Amniotic epithelial cell (primary cell): ENCODE measurements at places on chromosomes 7 and 10.

DNA sequence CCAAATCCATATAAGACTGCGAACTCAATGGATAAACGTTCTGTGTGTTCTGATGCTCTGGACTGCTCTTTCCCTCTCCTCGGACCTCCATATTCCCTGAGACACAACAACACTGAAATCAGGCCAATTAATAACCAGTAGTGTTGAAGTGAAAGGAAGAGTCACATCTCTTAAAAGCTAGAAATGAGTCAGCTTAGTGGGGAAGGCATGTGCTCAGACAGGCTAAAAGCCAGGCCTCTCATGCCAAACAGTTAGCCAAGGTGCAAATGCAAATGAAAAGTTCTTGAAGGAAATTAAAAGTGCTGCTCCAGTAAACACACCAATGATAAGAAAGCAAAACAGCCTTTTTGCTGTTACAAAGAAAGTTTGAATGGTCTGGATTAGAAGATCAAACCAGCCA lies 29.3 kb downstream of the TNS3 start:
- DNase-seq = peak; percentile 77

DNA sequence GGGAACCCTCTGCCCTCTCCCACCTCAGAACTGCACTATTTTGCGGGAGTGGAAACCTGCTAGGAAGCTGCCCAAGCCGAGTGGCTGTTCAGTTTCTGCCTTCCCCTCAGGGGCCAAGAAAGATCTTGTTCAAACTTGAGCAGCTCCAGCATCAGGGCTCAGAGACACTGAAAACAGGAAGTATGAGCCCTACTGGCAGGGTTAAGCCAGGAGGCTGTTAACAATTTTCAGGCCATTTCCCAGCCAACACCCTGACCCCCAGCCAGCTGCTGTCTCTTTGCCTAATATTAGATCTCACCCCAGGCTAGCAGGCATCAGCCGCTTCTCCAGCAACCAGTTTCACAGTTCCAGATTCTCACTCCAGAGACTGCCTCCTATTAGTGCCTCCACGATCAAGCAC lies 9.2 kb downstream of the PLAU start:
- no peak for DNase-seq

GRCh38 chr7:30977896-30978564 lies 14.3 kb downstream of the GHRHR start:
- peak; percentile 7 for DNase-seq

- DNase-seq = no peak
Measured at GRCh38 chr7:77443042-77443441, 26.9 kb upstream of the GSAP start.

GRCh38 chr10:130799532-130799931 lies 512.0 kb downstream of the TCERG1L start:
- DNase-seq = no peak

- peak; percentile 42 for DNase-seq
Measured at GRCh38 chr7:114821030-114821900, 100.6 kb upstream of the MDFIC start.

DNA sequence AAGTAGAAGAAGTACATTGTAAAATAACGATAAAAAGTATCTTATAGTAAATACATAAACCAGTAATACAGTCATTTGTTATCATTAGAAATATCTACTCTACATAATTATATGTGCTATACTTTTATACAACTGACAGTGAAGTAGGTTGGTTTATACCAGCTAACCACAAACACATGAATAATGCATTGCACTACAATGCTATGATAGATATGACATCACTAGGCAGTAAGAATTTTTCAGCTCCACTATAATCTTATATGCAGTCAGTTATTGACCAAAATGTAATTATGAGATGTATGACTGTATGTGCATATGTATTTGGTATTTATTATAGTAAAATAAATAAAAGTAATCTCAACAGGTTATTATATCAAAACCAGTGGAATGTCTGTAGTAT lies 23.4 kb upstream of the SGCE start:
- DNase-seq = peak; percentile 58

DNA sequence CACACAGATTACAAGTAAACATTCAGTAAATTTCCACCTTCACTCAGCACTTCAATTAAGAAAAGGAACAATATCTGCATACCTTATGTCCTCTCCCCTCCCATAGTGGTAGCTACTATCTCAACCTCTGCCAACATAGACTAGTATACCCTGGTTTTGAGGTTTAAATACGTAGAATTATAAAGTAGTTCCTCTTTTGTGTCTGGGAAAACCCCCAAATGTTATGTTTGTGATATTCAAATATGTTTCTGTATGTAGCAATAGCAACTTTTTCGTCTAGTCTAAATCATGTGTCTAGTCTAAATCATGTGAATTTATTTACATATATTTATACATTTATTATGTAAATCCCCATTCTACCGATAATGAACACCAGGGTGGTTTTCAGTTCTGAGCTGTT lies 13.2 kb upstream of the CAMK2B start:
- DNase-seq = no peak

DNA sequence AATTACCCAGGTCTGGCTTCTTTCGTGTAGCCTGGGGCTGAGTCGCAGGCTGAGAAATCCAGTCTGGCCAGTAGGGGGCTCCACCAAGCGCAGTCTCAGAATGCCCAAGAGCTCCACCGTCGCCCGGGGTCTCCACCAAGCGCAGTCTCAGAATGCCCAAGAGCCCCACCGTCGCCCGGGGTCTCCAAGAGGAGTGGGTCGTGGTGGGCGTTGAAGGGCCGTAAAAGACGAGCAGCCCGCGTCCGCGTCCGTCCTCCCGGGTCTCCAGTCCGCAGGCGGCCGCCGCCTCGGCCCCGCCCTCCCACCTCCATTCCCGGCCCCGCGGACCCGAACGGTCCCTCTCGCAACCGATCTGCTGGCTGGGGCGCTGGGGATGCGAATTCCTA lies 892 bp upstream of the ZYX start:
- DNase-seq = peak; percentile 73

GRCh38 chr7:82162289-82162688 lies 281.3 kb downstream of the CACNA2D1 start:
- no peak for DNase-seq

DNA sequence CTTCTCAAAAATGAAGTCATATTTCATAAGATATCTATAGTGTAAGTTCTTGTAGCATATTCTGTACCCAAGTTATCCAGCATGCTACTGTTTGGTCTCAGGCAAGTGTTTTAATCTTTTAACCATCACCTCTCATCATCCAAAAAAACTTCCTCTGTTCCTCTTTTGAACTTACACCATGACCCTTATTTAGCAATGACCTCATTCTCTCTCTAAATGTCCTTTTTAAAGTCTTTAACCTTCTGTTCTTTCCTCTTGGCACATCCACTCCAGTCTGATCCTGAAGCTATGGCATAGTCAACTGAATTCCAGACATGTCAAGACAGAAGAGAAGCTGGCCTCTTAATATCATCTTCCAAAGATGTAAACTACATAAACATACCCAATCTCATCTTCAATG lies 26.2 kb downstream of the PPP3CB start:
- DNase-seq = no peak

DNA sequence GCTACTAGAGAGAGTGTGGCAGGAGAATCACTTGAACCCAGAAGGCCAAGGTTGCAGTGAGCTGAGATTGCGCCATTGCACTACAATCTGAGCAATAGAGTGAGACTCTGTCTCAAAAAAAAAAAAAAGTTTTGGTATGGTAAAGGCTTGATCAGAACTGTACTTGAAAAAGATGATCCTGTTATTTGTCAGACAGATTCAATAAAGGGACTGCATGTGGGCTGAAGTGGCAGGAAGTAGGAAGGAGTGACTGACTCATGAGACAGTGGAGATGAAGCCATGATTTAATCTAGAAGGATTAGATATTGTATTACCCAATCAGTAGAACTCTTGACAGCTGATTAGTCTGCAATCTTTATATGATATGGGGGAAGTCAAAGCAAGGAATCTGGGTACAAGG lies 2.7 kb upstream of the TMEM254 start:
- DNase-seq = peak; percentile 60

DNA sequence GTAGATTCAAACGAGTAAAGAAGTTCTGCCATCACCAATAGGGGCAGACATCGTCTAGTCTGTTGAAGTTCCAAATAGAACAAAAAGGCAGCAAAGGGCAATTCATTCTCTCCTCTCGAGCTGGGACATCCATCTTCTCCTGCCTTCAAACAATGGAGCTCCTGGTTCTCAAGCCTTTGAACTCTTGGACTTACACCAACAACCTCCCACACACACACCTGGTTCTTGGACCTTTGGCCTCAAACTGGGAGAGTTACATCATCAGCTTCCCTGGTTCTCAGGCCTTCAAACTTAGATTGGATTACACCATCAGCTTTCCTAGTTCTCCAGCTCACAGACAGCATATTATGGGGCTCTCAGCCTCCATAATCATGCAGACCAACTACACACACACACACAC lies 9.8 kb upstream of the GIMAP5 start:
- no peak for DNase-seq

DNA sequence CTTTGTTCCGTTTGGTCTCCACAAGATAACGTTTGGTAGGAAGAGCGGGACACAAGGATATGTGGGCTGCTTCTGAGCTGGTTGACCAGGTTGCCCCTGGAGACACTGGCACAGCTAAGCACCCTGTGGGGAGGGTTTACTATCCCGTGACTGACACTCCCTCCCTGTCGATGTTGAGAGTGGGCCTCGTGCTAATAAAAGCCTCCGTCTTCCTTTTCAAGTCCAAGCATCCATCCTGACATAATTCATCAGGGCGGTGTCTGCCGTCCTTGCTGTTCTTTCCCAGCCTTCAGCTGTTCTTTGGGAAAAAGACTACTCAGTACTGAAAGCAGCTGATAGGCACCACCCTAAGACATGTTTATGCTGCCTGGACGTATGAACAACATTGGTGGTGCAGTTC lies 49.6 kb downstream of the SHH start:
- DNase-seq = peak; percentile 63

GRCh38 chr7:127322832-127323493 lies 69.5 kb downstream of the ZNF800 start:
- no peak for DNase-seq

DNA sequence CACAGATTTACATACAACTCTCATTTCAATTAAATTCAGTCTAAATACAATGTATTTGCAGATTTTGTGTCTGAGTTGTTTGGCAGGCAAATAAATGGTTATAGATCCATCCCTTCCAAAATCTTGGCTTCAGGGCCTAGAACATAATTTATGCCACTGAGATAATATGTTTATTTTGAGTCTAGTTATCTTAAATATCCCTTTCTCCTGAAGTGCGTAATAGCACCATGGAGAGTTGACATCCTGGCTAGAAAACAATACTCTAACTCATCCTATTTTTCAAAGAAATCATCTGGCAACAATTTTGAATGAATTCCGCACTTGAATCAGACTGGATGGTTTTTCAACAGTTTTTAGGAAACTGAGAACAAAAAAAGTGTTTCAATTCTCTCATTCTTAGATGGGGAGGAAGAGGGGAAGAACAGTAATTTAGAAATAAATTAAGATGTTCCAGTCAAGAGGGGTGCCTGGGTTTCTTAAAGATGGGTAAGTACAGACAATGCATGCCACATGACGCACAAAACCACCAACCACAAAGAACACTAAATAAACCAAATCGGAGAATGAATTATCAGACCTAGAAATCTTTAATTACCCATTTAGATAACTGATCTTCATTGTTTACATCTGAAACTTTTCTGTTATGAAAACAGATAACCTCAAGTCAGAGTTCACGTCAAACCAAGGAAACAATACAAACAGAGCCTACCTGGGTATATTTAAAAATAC lies 228.7 kb upstream of the PTN start:
- peak; percentile 61 for DNase-seq

DNA sequence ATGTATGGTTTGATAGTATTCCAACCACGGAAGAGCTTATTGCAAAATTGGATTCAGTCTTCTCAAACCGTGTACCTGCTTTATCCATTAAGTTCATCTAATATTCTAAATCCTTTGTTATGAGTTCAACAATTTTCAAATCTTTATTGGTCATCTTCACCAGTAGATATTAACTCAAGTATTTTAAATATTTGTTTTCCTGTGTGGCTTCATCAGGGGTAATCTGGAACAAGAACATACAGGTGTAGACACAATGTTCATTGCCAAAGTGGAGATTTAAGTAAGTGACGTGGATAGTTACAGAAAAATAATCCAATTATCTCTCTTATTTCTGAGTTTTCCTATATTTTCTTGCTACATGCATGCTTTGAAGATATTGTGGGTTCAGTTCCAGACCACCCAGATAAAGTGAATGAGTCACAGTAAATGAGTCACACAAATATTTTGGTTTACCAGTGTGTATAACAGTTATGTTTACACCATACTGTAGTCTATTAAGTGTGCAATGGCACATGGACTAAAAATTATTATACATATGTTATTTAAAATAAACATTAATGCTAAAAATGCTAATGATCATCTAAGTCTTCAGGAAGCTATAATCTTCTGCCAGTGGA lies 429.0 kb upstream of the POT1 start:
- no peak for DNase-seq

GRCh38 chr7:2050511-2050866 lies 182.3 kb downstream of the MAD1L1 start:
- DNase-seq = no peak

- DNase-seq = no peak
Measured at GRCh38 chr10:112394475-112394875, 20.6 kb downstream of the ACSL5 start.

GRCh38 chr7:7706101-7706511 lies 12.3 kb downstream of the RPA3 start:
- DNase-seq = no peak

GRCh38 chr10:122127943-122128342 lies 139.0 kb downstream of the TACC2 start:
- peak; percentile 32 for DNase-seq

- peak; percentile 35 for DNase-seq
Measured at GRCh38 chr10:97685395-97685958, 1.6 kb downstream of the AVPI1 start.

GRCh38 chr7:141001546-141001945 lies 13.2 kb downstream of the MRPS33 start:
- DNase-seq = no peak

GRCh38 chr10:31071232-31072005 lies 39.8 kb upstream of the ZNF438 start:
- DNase-seq = peak; percentile 52

DNA sequence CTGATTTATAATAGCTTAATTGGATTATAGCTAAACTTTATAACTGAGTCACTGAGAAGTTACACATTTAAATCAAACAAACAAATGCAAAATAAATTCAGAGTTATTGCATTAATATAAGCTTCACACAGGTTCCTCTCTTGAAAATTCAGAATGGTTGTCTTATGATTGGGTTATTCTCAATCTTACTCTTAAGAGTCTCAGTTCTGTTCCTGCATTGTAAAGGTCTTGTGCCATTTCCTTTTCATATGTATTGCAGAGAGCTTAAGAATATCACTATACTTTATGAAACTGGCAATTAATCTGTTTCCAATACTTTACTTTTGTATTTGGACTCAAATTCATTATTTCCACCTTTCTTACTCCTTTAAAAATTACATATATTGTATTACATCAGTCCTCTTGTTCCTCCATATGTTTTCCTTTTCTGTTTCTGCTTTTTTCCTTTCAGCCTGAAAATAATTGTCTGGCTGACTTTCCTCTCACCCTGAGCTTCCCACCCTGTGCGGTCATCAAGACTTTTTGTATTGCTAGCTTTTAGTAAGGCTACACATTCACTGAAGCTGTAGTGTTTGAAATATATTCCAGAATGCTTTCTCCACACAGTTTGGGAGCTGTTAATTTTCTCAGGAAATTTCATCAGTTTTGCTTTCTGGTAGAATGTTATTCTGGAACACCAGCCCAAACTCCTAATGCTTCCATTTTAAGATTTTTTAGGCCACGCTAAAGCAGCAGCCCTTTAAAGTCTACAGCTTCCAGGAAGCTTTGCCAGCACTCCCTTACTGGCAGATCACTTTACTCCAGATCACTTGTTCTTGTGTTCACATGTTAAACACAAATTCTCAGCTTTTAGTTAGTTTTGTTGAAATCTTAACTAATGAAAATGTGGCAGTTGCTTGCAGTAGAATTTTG lies 139.4 kb downstream of the KCND2 start:
- no peak for DNase-seq
